ENCODE measurements at places on chromosomes 3 and 15.
A peak's percentile ranks its signal among the peaks of the same experiment; 100 is the strongest.

- DNase-seq: no peak
These were observed 67.9 kb downstream of the LRIG1 start for GRCh38 chr3:66432767-66433521.

DNA sequence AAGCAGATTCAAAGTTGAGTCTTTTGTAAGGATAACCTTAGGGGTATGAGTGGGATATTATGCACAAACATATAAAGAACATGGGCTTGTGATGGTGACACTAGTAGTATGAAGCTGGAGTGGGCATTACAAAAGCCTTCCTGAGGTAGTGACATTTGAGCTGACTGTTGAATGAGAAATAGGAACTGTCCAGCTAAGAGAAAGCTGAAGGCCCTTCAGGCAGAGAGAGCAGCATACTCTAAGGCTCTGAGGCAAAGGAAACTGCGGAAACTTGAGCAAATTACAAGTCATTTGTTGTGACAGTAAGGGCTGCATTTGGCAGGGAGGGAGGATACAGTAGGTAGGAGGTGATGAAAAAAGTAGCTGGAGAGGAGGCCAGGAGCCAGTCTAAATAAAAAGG, 190.7 kb upstream of the CD96 start:
- DNase-seq: peak; percentile 23

GRCh38 chr3:191455257-191455952, 5.6 kb upstream of the PYDC2 start:
- no peak for DNase-seq

- DNase-seq: peak; percentile 75
These were observed 815.1 kb downstream of the VGLL3 start for GRCh38 chr3:86175593-86176444.

- DNase-seq: no peak
These were observed 16.5 kb downstream of the LMCD1 start for GRCh38 chr3:8518138-8518537.

- no peak for DNase-seq
These were observed 29.7 kb upstream of the LIPC start for GRCh38 chr15:58401991-58402649.

- no peak for DNase-seq
These were observed 109.8 kb downstream of the CHSY1 start for GRCh38 chr15:101141926-101142527.
